Activated T-helper 9 cell treated with anti-CD3 and anti-CD28 coated beads, Interleukin-2, amount 50 U/mL, for 16 hours (primary cell): ENCODE measurements at places on chromosomes 4 and X.

- no peak for DNase-seq
Observed at GRCh38 chr4:17077105-17077504, 178.7 kb upstream of the LDB2 start.

- no peak for DNase-seq
Observed at GRCh38 chrX:73847100-73847499, 284.1 kb downstream of the CHIC1 start.

DNA sequence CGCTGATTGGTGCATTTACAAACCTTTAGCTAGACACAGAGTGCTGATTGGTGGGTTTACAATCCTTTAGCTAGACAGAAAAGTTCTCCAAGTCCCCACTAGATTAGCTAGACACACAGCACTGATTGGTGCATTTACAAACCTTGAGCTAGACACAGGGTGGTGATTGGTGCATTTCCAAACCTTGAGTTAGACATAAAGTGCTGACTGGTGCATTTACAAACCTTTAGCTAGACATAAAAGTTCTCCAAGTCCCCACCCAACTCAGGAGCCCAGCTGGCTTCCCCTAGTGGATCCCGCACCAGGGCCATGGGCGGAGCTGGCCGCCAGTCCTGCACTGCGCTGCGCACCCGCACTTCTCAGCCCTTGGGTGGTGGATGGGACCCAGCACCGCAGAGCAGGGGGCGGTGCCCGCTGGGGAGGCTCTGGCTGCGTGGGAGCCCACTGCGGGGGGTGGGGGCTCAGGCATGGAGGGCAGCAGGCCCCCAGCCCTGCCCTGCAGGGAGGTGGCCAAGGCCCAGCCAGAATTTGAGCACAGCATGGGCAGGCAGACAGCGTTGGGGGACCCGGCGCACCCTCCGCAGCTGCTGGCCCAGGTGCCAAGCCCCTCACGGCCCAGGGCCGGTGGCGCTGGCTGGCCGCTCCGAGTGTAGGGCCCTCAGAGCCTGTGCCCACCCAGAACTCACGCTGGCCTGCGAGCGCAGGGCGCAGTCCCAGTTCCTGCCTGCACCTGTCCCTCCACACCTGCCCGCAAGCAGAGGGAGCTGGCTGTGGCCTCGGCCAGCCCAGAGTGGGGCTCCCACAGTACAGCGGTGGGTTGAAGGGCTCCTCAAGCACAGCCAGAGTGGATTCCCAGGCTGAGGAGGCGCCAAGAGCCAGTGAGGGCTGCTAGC is 608.9 kb upstream of the LCORL start:
- no peak for DNase-seq

DNA sequence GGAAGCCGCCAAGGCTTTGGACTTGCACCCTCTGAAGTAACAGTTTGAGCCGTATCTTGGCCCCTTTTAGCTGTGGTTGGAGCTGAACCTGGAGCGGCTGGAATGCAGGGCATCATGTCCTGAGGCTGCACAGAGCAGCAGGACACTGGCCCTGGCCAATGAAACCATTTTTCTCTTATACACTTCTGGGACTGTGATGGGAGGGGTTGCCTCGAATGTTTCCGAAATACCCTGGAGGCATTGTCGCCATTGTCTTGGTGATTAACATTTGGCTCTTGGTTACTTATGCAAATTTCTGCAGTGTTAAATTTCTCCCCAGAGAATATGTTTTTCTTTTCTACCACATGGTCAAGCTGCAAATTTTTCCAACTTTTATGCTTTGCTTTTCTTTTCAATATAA is 137.2 kb downstream of the MAGEC1 start:
- no peak for DNase-seq

- no peak for DNase-seq
Observed at GRCh38 chr4:187744911-187745310, 250.7 kb upstream of the ZFP42 start.
